Stimulated activated CD8-positive, alpha-beta memory T cell treated with anti-CD3 and anti-CD28 coated beads, Interleukin-2, amount 100 ng/mL, for 1 hour (primary cell): ENCODE measurements at places on chromosomes 16 and 17.

DNA sequence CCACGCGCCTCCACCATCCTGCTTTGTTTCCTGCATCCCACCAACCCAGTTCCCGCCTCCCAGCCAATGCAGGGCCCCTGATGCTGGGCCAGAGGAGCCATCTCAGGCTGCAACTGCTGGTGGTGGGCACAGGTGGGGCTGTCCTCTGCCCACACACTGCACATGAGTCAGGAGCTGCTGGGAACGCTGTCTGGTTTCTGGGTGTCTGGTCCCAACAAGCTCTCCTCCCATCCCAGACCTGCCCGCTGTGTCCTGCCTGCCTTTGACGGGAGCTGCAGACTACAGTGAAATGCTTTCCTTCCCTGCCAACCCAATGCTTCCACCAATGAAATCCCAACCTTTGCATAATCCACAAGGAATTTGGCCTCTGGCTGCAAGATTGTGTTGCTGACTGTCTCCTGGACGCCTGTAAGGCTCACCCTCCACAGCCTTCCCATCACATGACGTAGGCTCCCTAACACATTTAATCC is 98.9 kb downstream of the N4BP1 start:
- no peak for DNase-seq

GRCh38 chr17:57968456-57968855 is 13.2 kb upstream of the CUEDC1 start:
- DNase-seq: no peak

DNA sequence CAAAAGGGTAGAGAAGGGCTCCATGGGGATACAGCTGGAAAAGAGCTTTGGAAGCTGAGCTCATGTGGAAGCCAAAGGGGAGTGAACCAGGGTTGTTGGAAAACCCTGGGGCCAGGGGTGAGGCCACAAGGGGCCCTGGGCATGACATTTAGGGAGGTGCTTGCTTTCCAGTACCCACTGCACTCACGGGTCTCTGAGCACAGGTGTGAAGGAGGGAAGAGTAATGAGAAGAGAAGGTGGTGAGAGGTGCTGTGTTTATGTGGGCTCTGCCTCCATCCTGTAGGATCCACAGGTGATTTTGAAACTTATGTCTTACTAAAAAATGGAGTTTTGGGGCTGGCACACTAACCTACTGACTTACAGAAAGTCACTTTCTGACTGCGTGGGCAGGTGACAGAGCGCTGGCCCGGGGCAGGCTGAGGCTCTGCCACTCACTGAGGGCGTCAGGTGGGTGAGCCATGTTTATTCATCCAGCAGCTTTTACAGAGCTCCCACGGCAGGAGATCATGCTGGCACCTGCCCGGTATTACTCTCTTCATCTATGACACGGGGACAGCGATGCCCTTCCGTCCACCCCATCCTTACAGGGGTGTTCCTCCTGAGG is 18.9 kb downstream of the KSR1 start:
- no peak for DNase-seq

DNA sequence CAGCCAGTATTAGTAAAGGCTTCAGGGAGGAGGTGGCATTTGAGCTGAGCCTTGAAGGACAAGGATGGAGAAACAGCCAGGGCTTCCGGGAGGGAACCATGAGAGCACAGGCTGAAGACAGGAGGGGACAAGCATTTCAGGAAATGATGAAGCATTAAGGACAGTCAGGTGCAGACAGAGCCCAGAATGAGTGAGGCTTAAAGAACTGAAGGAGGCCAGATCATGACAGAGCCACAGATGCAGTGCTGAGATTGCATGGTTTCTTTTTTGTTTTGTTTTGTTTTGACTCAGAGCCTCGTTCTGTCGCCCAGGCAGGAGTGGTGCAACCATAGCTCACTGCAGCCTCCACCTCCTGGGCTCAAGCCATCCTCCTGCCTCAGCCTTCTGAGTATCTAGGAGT is 211.5 kb downstream of the SOX9 start:
- no peak for DNase-seq

GRCh38 chr16:49340466-49340865 is 33.1 kb upstream of the C16orf78 start:
- DNase-seq: no peak

DNA sequence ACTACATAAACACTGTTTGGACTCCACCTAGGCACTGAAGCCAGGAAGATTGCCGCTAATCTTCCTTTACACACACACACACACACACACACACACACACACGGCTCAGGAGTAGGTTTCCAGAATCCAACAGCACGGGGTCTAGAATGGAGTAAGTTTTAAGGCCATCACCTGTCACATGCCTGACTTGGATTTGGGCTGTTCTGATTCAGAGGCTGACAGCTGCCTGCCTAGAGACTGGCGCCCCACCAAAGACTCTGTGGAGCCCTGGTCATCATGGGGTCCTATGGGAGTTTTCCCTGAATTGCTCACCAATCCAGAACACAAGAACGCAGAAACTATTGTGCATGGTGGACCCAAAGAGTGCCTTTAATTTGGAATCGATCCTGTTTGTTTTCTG is 10.9 kb downstream of the CDRT4 start:
- no peak for DNase-seq

GRCh38 chr17:70533427-70533826 is 364.1 kb downstream of the KCNJ2 start:
- DNase-seq: no peak

DNA sequence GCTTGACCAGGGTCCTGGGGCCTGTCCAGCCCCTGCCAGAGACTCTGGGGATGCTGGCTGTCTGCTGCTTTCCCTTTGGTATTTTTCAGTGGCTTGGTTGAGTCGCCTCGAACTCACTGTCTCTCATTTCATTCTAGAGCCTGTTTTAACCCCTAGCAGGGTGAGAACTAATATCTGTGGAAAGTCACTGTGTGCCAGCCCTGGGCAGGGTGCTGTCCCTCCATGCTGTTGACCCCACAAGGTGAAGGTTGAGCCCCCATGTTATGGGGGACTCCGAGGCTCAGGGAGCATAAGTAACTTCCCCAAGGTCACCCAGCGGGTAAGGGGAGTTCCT is 33.0 kb downstream of the DCAKD start:
- no peak for DNase-seq

DNA sequence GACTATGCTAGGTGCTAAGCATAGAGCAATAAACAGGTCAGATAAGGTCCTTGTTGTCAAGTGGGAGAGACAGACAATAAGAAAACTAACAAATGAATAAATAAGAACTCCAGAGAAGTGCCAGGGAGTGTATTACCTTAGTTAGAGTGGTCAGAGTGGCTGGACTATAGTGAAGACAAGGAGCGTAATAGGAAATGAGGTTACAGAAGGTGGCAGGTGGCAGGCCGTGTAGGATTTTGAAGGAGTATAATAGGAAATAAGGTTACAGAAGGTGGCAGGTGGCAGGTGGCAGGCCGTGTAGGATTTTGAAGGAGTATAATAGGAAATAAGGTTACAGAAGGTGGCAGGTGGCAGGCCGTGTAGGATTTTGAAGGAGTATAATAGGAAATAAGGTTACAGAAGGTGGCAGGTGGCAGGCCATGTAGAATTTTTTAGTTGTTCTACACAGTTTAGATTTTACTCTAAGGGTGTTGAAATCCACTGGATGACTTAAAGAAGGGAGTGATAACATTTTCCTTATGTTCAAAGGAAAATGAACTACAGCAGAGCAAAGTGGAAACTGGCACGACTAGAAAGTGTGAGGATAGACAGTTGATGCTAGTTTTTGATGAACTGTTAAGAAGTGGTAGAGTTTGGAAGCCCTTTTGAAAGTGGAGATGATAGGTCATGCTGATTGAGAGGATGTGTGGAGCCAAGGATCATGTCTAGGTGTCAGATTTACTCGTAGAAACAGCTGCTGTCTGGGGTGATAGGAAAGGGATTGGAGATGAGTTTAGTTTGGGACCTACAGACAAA is 3.6 kb upstream of the KRTAP3-1 start:
- no peak for DNase-seq

DNA sequence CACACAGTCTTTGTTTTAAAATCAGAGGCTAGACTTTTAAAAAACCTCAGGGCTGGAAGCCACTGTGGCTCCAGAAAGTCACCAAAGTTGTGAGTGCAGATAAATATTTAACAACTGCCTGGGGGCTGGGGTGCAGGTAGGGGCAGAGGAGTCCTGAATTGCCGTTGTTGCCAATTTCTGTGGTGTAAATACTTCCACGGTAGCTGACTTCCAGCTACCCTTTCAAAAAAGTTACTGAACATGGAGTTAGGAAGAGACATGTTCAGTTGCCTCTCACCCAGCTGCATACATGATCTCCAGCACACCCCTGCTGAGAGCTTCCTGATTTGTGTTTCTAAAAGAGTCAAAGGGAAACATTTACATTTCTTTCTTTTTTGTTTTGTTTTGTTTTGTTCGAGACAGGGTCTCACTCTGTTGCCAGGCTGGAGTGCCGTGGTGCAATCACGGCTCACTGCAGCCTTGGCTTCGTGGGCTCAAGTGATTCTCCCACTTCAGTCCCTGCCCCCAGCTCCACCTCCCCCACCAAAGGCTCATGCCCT is 58.7 kb downstream of the PLXDC1 start:
- no peak for DNase-seq

GRCh38 chr17:55057184-55057583 is 88.6 kb downstream of the STXBP4 start:
- DNase-seq: no peak

GRCh38 chr16:17836868-17837602 is 366.3 kb upstream of the XYLT1 start:
- no peak for DNase-seq

- DNase-seq: no peak
These were observed 858 bp upstream of the TELO2 start for GRCh38 chr16:1492082-1492922.

- no peak for DNase-seq
These were observed 19.7 kb downstream of the MEAK7 start for GRCh38 chr16:84484579-84485254.

DNA sequence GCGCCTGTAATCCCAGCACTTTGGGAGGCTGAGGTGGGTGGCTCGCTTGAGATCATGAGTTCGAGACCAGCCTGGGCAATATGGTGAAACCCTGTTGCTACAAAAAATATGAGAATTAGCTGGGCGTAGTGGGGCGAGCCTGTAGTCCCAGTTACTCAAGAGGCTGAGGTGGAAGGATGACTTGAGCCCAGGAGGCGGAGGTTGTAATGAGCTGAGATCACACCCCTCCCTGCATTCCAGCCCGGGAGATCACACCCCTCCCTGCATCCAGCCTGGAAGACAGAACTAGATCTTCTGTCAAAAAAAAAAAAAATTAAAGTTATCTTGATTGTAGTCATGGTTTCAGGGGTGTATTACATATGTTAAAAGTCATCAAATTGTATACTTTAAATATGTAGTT is 26.8 kb upstream of the GLG1 start:
- DNase-seq: no peak

GRCh38 chr17:77233635-77234334 is 93.0 kb downstream of the SEC14L1 start:
- no peak for DNase-seq

GRCh38 chr16:55832425-55832772 is 497 bp downstream of the CES1 start:
- DNase-seq: no peak

DNA sequence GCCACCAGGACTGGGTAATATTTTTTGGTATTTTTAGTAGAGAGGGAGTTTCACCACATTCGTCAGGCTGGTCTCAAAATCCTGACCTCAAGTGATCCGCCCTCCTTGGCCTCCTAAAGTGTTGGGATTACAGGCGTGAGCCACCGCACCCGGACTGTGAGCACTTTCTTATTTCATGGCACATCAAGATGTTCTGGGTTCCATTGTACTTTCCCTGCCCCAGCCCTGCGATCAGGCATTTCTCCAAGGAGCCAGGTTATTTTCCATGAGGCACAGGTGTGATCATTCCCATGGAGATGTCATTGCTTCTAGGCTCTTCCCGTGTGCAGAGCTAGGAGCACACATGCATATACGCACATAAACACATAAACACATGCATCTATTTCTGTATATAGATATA is 2.6 kb upstream of the ANKRD40CL start:
- DNase-seq: no peak

DNA sequence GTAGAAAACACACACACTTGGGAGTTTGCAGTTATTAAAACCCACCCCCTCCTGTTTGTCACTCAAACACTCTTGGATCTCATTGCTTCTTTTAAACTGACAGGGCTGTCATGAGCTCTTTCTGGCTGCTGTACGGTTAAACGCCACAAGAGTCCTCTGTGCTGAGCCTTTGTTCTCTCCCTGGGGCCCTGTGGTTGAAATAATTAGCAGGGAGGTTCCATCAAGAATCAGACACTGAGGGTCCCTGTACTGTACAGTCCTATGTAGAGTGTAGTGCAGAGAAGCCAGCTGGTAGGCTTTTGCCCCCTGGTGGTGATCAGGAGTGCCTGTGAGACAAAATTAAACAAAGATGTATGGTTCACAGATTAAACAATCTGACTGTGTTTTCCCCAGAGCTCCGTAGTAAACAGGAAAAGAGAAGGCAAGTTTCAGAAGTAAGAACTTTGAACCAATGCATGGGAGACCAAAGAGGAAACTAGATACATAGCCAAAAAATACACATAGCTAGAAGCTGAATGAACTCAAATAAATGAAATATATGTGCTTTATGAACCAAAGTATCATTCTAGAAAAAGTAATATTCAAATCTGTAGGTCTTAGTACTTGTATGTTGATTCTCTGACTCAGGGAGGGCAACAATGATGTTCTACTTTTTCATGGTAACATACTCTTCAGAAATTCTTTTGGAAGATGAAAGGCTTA is 1.4 kb upstream of the SSH2 start:
- DNase-seq: peak; percentile 53

DNA sequence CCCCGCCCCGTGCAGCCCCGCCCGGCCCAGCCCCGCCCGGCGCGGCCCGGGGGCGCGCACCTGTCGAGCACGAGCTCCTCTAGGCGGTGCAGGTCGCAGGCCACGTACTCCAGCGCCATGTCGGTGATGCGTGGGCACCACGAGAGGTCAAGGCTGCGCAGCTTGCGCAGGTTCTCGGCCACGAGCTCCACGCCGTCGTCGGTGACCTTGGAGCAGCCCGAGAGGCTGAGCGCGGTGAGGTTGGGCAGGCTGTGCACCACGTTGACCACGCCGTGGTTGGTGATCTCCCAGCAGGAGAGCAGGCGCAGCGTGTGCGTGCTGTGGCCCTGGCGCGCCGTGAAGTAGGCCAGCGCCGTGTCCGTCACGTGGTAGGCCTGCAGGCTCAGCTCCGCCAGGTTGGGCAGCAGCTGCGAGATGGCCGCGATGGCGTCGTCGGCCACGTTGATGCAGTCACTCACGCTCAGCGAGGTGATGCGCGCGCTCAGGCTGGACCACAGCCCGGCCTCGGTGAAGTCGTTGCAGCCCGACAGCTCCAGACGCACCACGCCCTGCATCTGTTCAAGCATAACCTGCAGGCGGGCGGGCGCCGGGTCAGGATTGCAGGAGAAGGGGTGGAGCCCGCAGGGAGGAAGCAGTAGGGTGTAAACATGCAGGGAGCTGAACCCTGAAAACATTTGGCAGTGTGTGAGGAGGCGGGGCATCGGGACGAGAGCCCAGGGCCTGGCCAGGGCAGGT is 5.3 kb upstream of the WDR24 start:
- peak; percentile 42 for DNase-seq
